ELR (cell line): ENCODE measurements at places on chromosomes 1 and 21.
A peak's percentile ranks its signal among the peaks of the same experiment; 100 is the strongest.

DNA sequence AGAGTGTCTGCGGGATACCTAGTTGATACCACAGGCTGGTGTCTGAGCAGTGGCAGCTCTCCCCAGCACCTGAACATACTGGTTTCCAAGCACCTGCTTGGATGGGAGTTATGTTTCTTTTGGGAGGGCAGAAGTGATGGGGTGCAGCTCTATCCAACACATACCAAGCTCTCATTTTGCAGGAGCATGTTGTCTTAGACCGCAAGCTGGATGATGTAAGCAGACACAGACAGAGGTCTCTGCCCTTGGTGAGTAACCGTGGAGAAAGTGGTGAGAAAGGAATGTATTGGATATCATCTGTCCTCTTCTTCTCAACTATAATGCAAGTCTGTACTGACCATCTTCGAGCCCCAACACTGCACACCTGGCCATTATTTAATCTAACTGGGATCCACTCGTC lies 37.4 kb downstream of the ZNF496 start:
- DNase-seq: peak; percentile 88

GRCh38 chr1:39976732-39977131 lies 21.8 kb downstream of the MFSD2A start:
- DNase-seq: no peak

DNA sequence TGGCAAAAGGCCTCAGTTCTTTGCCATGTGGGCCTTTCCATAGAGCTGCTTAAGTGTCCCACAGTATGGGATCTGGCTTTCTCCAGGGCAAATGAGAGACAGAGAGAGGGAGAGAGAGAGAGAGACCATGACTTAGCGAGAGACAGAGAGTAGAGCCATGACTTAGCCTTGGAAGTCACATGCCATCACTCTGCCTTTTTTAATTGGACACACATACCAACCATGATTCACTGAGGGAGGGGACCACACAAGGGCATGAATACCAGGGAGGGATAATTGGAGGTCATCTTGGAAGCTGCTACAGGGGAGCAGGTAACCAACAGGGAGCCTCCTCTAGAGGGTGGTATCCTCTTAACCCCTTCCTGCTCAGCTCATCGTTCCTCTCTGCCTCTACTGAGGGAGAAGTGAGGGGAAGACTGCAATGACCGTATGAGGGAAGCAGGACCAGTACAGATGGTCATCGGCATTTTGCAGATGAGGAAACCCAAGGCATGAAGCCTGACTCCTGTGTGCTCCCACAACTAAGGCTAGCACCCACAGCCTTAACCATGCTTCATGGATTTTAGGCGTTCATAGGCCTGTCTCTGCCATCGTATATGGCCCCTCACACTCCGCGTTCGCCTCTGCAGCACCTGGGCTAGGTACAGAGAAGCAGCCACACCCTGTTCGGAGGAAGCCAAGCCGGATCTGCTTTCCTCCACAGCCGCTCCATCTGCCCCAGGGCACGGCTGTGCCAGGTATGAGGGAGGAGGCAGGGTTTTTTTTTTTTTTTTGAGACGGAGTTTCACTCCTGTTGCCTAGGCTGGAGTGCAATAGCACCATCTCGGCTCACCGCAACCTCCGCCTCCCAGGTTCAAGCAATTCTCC lies 38.6 kb downstream of the MEF2D start:
- peak; percentile 21 for DNase-seq

DNA sequence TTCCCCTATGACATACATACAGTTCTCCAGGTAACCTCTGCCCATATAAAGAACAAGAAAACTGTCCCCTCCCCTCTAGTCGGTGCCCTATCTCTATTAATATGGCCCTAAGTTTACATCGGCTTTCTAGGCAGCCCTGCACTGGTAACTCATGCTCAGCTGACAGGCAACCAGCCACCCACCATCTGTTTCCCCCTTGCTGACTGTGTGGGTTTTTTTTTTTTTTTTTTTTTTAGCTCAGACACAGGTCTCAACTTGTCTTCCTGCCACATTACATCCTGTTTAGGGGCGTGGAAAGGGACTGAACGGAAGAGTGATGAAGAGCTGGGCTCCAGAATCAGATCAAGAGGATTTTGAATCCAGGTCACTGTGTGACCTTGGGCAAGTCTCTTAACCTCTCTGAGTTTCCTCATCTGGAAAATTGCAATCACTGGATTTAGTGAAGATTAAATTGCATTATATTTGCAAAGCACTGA lies 14.0 kb downstream of the LAPTM5 start:
- no peak for DNase-seq

GRCh38 chr1:150010393-150011115 lies at the start of gene OTUD7B:
OTUD7B (minus strand) TSS chr1:150010726; CDS start chr1:149977510, 33,216 bp downstream.
- DNase-seq: peak; percentile 92

- DNase-seq: no peak
These were observed 173.3 kb downstream of the RWDD3 start for GRCh38 chr1:95407131-95407885.

DNA sequence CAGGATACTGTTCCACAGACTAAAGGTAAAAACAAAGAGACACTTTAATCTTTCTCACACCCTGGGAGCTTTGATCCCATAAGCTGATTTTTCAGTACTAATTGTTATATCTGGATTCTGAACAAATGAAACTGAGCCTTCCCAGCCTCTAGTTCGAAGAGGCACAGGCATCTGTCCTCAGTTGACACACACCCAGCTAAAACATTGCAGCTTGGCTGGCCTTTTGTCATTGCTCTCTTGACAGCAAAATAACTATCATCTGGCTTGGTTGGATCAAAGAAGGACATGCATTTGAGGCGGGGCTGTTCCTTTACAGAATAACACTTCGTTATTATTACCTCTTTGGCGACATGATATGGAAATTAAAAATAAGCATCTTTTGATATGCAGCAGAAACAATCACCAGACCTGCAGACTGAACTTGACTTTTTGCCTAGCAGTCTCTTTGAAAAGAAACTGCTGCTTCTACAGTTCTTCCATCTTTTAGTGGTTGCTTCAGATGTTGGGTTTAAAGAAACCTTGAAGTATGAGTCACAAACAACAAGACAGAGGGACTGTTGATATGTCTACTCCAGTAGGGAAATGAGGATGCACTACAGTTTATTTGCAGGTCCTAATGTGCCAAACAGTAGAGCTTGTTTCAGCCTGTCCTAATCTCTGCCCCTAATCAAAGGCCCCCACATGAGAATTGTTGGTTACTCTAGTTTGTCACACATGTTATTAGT lies 166.5 kb downstream of the TPR start:
- DNase-seq: peak; percentile 36

GRCh38 chr1:113207457-113207856 lies 134.5 kb downstream of the LRIG2 start:
- no peak for DNase-seq

- DNase-seq: no peak
These were observed 6.4 kb downstream of the STMN1 start for GRCh38 chr1:25899792-25900191.

DNA sequence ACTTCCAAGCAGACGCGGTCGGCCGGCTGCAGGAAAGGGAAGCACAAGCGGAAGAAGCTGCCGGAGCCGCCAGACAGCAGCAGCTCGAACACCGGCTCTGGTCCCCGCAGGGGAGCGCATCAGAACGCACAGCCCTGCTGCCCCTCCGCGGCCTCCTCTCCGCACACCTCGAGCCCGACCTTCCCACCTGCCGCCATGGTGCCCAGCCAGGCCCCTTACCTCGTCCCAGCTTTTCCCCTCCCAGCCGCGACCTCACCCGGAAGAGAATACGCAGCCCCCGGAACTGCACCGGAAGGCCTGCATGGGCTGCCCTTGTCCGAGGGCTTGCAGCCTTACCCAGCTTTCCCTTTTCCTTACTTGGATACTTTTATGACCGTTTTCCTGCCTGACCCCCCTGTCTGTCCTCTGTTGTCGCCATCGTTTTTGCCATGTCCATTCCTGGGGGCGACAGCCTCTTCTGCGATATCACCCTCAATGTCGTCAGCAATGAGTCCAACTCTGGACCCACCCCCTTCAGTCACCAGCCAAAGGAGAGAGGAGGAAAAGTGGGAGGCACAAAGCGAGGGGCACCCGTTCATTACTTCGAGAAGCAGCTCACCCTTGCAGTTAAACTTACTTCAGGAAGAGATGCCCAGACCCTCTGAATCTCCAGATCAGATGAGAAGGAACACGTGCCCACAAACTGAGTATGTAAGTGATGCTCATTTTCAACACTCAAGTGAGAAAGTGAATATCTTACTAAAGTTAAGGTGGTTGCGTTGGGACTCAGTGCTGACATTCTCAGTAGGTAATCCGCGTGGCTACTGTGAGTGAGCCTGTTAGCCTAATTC lies 25.5 kb downstream of the UTS2 start:
- no peak for DNase-seq

GRCh38 chr1:230224101-230224960 lies 157.3 kb downstream of the GALNT2 start:
- no peak for DNase-seq

- DNase-seq: no peak
These were observed 16.7 kb upstream of the LDLRAP1 start for GRCh38 chr1:25526753-25527152.

- DNase-seq: peak; percentile 56
These were observed 46.8 kb downstream of the PTPRU start for GRCh38 chr1:29282924-29283803.

DNA sequence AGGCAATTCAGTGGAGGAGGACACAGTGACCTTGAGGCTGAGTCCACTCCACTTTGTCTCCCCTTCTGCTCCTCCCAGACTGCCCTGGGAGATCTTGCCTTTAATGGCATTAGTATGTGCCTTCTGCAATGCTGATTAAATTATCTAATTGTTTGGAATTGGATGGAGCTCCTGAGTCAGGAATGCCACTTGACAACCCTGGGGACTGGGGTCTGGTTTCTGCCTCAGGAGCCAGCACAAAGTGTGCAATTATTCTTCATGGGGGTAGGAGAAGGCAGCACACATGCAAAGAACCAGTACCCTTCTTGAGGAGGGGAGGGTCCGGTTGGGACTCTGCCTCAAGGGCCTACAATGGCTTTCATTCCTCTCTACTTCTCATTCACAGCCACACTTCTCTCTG lies 11.9 kb upstream of the PLXNA2 start:
- DNase-seq: no peak

GRCh38 chr1:207711285-207711684 lies 40.6 kb upstream of the CD46 start:
- DNase-seq: peak; percentile 32

- DNase-seq: no peak
These were observed 181.4 kb upstream of the B3GALT2 start for GRCh38 chr1:193367863-193368262.

- peak; percentile 68 for DNase-seq
These were observed 29.4 kb upstream of the CD2 start for GRCh38 chr1:116724765-116725375.

GRCh38 chr1:63223426-63223825 lies 98.9 kb upstream of the FOXD3 start:
- DNase-seq: no peak

- DNase-seq: no peak
These were observed 24.3 kb downstream of the F13B start for GRCh38 chr1:197042676-197043341.

DNA sequence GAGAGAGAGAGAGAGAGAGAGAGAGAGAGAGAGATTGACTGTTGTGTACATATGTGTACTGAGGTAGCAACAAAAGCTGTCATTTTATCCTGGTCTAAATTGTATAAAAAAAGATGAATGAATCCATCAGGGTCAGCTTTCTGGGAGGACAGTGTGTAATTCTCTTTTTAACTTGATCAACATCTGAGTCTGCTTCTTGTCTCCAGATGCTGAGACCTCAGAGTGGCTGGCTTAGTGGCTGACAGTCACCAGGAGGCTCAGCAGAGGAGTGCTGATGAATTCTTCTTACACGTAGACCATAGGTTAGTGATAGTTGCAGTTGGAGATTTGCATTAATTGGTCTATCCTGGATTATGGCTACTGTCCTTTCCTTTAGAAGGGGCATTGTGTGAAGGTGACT lies 28.5 kb upstream of the PLXNA2 start:
- DNase-seq: no peak

DNA sequence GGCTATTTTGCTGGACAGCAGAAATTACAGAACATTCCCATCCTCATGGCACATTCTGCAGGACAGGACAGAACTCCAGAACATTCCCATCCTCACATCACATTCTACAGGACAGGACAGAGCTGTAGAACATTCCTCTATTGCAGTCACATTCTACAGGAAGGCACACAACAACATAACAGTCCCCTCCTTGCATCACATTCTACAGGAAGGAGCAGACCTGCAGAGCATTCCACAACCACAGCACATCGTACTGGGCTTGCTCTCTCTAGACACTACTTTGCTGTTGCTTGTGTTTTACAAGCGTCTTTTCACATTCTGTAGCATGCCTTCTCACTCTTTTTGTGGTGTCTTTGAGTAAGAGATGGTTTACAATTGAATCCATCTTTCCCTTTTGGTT lies 26.8 kb upstream of the ABCB10 start:
- DNase-seq: no peak

DNA sequence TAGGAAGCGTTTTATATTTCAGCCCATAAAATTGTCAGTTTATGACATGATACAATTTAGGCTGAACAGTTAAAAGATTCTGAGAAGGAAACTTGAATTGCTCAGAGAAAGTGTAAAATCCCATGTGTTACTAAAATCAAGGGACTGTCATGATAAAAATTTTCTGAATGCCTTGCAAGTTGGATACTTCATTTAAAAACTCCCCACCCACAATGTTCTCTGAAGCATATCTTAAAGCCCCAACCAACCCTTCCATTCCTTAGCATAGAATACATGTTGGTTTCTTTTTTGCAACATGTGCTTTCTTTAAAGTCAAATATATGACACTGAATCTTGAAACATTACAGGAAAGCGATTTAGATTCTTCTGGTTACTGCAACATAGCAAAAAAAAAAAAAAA lies 97.4 kb downstream of the MRPL39 start:
- no peak for DNase-seq

DNA sequence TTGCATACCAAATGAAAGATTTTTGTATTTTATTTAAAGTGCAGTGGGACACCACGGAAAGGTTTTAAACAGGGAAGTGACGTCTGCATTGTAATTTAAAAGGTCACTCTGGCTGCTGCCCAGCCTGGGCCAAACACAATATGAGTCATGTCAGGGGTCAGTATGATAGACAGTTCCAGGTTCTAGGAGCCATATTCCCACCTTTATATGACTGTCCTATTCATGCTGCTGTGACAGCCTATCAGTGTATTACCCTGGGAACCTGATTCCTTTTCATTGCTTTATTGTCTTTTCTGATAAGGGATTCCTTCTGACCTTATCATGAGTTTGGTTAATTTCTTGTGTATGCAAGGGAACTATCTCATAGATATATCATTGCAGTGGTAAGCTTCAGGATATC lies 5.3 kb downstream of the VANGL1 start:
- peak; percentile 19 for DNase-seq

DNA sequence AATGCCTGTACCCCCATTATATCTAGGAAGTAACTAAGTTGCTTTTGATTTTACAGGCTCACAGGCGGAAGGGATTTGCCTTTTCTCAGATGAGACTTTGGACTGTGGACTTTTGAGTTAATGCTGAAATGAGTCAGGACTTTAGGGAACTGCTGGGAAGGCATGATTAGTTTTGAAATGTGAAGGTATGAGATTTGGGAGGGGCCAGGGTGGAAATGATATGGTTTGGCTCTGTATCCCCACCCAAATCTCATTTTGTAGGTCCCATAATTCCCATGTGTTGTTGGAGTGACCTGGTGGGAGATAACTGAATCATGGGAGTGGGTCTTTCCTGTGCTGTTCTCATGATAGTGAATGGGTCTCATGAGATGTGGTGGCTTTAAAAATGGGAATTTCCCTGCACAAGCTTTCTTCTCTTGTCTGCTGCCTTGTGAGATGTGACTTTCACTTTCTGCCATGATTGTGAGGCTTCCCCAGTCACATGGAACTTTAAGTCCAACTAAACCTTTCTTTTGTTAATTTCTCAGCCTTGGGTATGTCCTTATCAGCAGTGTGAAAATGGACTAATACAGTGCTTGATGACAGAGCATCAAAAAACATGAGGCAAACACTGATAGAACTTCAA lies 1119.5 kb downstream of the PLA2G4A start:
- no peak for DNase-seq

GRCh38 chr1:200005165-200005564 lies 22.3 kb upstream of the NR5A2 start:
- peak; percentile 85 for DNase-seq
